ENCODE measurements at places on chromosomes 6 and 20.
A peak's percentile ranks its signal among the peaks of the same experiment; 100 is the strongest.

DNA sequence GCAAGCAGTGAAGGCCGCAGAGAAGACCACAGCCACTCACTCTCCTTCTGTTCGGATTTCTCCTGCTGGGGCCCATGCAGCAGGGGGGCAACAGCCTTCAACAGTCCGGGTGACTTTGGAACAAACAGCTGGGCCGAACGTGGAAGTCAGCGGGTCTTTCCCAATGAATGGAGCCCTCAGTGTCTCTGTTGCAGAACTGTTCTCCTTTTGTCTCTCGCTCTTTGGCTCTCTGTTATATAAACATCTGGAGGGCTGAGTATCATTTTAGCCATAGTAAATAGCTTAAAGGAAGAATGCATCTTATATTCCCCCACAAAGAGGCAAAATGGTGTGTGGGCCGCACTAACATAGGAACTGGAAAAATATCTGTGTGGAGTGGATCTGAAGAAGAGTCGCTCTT, 136.7 kb upstream of the RALGAPA2 start:
- no peak for DNase-seq

DNA sequence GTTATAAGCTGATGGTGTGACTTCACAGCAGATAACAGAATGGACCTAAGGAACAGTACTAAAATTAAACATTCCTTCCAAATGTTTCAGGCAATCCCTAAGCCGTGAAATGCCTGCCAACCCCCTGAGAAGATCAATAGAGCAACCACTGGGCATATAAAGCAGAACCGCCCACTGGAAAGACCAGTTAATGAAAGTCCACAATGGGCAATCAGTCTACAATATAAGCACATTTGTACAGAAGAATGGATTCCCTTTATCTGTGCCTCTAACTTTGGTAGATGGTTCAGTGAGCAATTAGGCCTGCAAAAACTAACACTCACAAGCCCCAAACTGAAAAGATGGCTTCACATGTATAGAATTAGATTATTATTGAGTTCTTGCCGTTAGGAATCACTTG, 286.6 kb downstream of the UBE3D start:
- DNase-seq: no peak

- no peak for DNase-seq
These were observed 100.8 kb downstream of the GRM4 start for GRCh38 chr6:34044945-34045595.

GRCh38 chr6:2942914-2943563, 28.3 kb downstream of the SERPINB6 start:
- DNase-seq: no peak

DNA sequence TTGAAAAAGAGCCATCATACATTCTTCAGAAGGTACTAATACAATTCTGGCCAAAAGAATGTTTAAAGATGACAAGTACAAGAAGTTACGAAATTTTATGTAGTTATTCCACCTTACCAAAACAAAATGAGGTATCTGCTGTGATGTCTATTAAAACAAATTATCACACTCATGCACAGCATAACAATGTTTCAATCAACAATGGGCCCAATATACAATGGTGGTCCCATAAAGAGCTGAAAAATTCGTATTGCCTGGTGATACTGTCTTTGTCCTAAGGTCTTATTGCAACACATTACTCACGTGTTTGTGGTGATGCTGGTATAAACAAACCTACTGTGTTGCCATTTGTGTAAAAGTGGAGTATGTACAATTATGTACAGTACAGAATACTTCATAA, 3.6 kb upstream of the NUP153 start:
- no peak for DNase-seq

- DNase-seq: no peak
These were observed 87.6 kb downstream of the TTLL2 start for GRCh38 chr6:167412506-167412905.

DNA sequence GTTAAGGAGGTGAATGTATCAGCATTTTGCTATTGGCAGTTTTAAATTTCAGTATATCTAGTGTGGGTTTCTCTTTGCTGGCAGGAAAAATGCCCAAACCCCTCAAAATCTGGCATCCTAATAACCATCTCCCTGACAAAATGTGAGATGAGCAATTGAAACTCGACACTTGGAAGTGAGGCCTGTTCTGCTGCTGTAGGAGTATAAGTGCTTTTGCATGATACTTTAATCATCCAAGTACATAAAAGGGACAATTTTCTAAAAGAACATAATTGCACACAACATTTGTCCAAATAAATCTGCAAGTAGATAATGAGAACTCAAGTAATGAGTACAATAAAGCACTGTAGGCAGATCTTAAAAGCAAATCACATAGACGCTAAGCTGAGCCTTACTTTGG, 36.5 kb downstream of the LAMP5 start:
- DNase-seq: no peak

- no peak for DNase-seq
These were observed 71.0 kb upstream of the RALGAPA2 start for GRCh38 chr20:20783450-20783849.

DNA sequence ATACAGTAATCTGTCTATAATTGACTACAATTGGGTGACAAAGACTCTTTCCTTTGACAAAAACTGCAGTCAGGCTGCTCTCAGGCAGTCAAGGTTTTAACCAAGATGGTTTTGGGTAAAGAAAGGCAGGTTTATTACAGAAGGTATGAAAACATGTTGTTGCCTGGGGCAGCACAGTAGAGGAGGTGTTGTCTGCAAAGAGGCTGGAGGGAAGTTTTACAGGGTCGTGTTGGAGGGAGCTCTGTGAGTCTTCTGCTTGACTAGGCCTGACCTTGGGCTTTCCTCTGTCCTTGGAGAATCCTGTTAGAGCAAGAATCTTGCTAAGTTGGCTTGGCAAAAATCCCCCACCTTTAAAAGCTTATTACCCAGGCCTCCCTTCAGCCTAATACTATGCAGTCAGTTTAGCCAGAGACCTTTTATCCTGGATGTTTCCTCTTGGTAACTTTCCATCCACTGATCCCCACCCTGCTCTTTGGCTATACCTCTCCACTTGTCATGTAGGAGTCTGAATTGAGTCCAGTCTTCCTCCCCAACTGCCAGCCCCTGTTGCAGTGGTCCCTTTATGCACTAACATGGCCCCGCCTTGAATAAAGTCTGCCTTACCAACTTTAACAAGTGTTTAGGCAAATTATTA, 143.0 kb upstream of the SLC22A16 start:
- no peak for DNase-seq

GRCh38 chr6:141244366-141244765, 888.4 kb upstream of the GJE1 start:
- DNase-seq: no peak

DNA sequence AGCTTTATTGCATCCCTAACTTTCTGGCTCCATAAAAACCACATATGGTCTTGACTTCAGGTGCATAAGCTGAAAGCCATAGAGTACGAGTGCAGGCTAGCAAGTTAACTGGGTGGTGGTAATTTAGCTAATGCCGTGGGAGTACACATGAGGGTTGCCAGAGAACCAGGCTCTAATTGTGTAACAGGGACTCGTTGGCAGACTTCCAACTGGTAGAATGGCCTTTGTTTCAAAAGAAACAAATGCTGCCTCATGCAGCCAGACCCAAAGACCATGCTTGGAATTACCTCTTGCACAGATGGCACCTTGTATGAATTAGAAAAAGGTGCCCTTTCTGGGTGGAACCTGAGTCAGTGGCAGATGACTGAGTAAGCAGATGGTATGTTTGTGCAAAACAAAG, 73.2 kb downstream of the LY86 start:
- DNase-seq: peak; percentile 14

GRCh38 chr20:49471397-49471796, 11.1 kb downstream of the KCNB1 start:
- no peak for DNase-seq

DNA sequence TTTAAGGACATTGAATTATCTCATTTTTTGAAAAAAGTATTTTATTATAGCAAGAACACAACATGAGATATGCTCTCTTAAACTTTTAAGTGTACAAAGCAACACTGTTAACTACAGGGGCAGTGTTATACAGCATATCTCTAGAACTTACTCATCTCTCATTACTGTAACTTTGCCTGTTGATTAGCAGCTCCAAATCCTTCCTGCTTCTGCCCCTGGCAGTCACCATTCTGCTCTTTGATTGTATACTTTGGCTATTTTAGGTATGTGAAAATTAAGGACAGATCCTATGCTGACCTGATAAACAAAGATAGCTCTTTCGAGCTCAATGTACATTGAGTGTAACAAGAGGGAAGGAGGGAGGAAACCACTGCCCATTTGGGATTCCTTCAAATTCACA, 1349.8 kb upstream of the GJE1 start:
- DNase-seq: peak; percentile 4

DNA sequence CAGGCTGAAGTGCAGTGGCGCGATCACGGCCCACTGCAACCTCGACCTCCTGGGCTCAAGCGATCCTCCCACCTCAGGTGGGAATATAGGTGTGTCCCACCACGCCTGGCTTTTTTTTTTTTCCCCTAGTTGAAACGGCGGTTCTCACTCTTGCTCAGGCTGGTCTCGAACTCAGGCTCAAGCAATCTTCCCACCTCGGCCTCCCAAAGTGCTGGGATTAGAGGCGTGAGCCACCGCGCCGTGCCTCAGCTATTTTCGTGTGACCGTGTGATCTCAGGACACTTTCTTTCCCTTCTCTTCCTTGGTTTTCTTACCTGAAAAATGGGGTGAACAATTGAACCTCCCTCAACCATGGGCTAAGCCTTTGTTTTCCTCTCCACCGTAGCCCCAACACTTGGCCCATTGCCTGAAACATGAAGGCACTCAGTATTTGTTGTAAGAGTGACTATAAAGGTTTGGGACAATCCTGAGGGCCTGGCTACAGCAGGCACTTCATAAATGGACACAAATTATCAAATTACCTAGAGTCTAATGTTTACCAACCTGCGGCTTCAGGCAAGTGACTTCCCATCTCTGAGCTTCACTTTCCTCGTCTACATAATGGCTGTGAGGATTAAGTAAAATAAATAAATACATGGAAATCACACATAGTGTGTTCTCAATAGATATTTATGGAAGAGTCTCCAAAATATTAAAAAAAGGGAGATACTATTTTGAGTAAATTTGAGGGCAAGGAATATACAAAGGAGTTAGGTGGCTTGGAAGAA, 31.4 kb upstream of the ID1 start:
- no peak for DNase-seq

GRCh38 chr6:6683969-6684833, 95.7 kb downstream of the LY86 start:
- no peak for DNase-seq

- DNase-seq: no peak
These were observed 48.8 kb upstream of the RALY start for GRCh38 chr20:33944914-33945313.

GRCh38 chr6:114200891-114201290, 141.9 kb downstream of the HS3ST5 start:
- DNase-seq: no peak

- no peak for DNase-seq
These were observed 115.8 kb downstream of the MTFR2 start for GRCh38 chr6:136134268-136134667.

DNA sequence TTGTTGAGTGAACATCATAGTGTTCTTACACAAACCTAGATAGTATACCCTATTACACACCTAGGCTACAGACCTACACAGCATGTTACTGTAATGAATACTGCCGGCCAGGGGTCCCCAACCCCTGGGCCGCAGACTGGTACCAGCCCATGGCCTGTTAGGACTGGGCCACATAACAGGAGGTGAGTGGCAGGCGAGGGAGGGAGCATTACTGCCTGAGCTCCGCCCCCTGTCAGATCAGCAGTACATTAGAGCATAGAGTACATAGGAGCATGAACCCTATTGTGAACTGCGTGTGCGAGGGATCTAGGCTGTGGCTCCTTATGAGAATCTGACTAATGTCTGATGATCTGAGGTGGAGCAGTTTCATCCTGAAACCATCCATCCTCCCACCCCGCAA, 126.3 kb downstream of the PRND start:
- DNase-seq: no peak

GRCh38 chr6:158960026-158960425, 40.0 kb downstream of the RSPH3 start:
- DNase-seq: no peak

DNA sequence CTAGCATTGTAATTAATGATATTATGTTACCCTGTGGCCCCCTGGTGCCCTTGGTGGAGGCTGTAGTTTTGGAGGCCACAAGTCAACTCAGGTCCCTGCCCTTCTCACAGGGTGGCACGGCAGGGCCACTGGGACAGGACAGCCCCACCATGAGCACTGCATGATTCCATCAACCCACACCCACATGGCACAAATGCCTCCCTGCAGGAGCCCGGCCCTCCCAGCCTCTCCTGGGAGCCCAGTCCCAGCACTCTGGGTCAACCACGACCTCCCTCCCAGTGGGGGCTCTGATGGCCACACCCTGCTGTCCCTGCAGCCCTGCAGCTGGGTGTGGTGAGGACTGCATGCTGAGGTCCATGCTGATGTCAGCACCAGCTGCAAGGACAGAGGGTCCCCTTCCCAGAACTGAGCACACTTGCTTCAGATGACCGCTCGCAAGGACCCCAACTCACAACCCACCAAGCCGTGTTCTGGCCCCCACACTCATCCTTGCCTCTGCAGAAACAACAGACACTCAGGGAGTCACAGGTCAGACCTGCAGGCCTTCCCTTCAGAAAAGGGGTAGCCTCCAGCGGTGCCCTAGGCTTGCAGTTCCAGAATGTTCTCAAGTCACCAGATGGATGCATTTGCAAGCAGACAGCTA, 15.7 kb upstream of the CST7 start:
- no peak for DNase-seq

- DNase-seq: no peak
These were observed 24.0 kb downstream of the C6orf132 start for GRCh38 chr6:42118162-42119001.

- DNase-seq: peak; percentile 80
These were observed at the start of gene HLA-F for GRCh38 chr6:29723262-29723665. TSS of gene HLA-F (plus strand) at chr6:29723434. CDS start at chr6:29723464, 30 bp downstream.

GRCh38 chr20:49610691-49611538, 43.0 kb upstream of the PTGIS start:
- DNase-seq: no peak

DNA sequence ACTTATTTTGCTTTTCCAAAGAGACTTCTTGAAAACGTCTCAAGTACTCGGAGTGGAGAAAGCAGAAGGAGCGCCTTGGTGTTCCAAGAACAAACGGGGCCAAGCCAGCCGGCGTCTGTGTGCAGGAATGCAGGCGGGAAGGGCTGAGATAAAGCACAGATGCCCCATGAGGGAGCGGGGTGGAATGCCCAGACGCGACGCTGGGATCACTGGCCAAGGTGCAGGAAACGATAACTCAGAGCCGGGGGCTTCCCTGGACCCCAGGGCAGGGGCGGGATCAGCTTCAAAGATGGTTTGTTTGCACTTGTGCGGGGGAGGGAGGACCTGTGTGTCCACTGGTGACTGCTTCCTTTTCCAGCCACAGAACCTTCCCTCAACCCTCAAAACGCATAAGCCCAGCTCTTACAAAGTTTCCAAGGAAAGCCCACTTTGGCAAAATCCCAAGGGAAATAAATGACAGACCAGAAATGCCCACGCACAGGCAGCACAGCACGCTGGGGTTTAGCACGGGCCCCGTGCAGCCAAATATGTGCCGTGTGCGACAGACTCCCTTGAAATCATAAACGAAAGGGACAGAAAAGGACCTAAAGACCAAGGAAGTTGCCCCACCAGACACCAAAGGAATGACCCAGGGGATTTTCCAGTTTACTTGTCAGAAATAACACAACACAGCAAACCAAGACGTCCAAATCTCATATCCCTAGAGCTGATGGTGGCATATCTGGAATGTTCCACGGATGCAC, 113.9 kb downstream of the NFATC2 start:
- no peak for DNase-seq

- no peak for DNase-seq
These were observed 29.4 kb downstream of the PNLDC1 start for GRCh38 chr6:159829526-159829925.

GRCh38 chr6:41578217-41579087, 32.3 kb downstream of the FOXP4 start:
- DNase-seq: no peak

GRCh38 chr20:63183422-63184146, 32.3 kb downstream of the YTHDF1 start:
- no peak for DNase-seq
